H4 (cell line): ENCODE measurements at places on chromosomes 6 and 20. TPM values are rescaled to one million over a fixed set of nuclear protein-coding genes. Genes with fewer than 3 reads are reported as not detected.
A peak's percentile ranks its signal among the peaks of the same experiment; 100 is the strongest.

ASXL1 gene
- 13.7 and 17.6 TPM in 2 replicates for total RNA-seq

DNA sequence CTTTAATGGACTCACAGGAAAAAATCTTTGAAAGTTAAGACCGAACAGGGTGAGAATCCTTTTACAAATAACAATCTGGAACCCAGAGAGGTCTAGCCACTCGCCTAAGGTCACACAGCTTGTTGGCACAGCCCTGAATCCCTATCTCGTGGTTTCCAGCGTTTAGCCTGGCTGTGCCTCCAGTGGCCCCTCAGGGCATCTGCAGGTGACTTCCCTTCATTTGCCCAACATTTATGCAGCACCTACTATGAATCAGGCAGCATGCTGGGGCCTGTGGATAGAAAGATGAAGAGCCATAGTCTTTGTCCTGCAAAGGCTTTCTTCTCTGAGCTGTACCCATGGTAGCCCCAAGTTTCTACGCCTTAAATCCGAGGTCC is 2.6 kb upstream of the NR2E1 start:
- no peak for DNase-seq

DNA sequence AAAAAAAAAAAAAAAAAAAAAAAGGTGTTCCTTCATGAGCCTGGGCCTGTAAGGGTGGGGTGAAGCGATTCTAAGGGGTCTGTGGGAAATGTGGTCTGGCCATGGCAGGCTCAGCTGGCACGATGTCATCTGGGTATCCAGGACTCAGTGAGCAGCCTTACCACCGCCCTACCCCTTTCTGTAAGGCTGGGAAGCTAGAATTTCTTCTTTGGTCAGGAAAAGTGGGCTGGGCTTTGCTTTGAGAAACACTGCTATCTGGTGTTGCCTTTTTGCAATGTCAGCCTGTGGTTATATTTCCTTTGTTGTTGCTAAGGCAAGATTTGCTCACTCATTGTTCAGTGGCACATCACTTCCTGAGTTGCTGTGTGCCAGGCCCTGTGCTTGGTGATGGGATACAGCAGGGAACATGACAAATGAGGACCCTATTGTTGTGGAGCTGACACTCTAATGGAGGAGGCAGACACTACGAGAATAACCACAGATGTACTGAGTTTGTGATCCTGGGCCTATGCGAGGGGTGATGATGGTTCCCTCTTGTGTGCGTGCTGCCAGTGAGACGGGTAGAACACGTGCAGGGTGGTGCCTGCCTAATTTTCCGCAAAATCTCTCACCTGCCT is 45.9 kb upstream of the ZNFX1 start:
- DNase-seq, result peak; percentile 89

- peak; percentile 71 for DNase-seq
Measured at GRCh38 chr20:37276494-37277252, 12.8 kb upstream of the MANBAL start.

APCDD1L gene
- 1.5 and 1.7 TPM in 2 replicates for total RNA-seq

DNA sequence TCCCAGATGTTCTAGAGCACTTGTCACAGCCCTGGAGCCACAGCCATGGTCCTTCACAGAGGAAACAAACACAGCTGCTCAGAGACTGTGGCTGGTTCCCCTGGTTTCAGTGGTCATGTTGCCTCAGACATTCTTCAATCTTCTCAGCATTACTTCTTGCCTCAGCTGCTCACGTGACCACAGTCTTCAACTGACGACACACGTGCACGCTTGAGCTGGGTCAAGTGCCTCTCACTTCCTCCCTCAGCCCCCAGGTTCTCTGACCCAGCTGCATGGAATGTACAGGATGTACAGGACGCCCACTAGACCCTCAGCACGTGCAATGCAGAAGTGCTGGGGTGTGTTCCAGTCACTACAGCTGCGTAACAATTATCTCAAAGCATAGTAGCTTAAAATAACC is 159.8 kb upstream of the GGTLC1 start:
- DNase-seq, result no peak

ABHD16B gene
- not detected in 2 replicates for total RNA-seq

GRCh38 chr6:164916087-164916486 is 393.3 kb downstream of the C6orf118 start:
- no peak for DNase-seq

- DNase-seq, result no peak
Measured at GRCh38 chr20:41299899-41300298, 17.6 kb downstream of the ZHX3 start.

GRCh38 chr6:1482381-1483166 is 93.2 kb downstream of the FOXF2 start:
- no peak for DNase-seq

- DNase-seq, result no peak
Measured at GRCh38 chr6:76342611-76343160, 270.2 kb upstream of the IMPG1 start.

DNA sequence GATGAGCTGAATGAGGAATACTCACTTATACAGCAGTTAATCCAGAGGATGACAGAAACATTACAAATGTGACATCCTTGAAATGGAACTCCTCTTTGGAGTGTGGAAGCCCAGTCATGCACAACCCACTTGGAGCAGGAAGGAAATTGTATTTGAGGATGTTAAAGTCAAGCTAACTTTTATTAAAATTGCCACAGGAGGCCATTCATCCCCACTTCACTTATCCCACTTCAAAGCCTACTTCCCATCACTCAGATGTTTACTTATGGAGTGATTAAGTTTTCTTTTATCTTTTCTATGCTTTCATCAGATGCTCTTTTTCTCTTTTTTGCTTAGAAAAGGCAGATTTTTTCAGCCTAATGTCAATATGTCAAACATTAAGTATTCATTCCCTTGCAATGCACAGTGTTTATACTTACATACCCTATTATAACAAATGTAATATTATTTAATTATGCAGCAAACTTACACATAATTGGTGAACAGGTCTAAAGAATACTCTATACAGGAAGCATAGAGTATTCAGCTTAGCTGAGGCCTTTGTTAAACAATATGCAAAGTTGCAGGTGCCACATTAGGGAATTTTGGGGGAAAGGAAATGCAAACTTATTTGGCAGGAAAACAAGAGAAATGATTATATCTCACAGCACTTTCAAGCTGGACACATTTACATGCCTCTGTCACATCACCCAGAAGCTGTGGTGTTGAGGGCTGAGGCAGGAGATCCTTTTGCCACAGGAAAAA is 148.9 kb downstream of the KHDC1L start:
- no peak for DNase-seq

- peak; percentile 48 for DNase-seq
Measured at GRCh38 chr20:48463916-48464315, 363.9 kb downstream of the PREX1 start.

DNA sequence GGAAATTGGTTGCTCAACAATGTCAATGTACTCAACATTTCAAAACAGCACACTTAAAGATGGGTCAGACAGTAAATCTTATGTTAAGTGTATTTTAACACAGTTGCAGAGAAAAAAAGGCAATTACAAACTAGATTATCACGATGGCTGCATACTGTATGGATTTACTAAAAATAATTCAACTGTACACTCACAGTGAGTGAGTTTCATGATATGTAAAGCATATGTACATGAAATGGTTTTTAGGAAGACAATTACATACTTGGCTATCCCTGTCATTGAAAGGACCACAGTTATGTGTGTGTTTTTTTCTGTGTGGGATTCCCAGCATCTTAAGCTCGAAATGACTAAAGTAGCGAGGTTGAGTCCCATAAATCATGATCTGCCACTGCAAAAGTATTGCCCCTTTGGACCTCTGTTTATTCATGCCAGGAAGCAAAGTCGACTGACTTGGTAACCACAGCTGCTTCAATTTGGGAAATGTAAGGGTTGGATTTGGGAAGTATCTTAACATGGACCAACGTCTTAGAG is 5.5 kb upstream of the SALL4 start:
- DNase-seq, result no peak

MCHR2 gene
- not detected in 2 replicates for total RNA-seq

KIAA1755 gene
- not detected in 2 replicates for total RNA-seq

DLK2 gene
- total RNA-seq, result 12.6 and 13.7 TPM in 2 replicates

GMPR gene
- total RNA-seq, result 8.9 and 11.5 TPM in 2 replicates

- peak; percentile 77 for DNase-seq
Measured at GRCh38 chr6:17971128-17972073, 16.0 kb downstream of the KIF13A start.

GRCh38 chr20:37415118-37416085 is 69.5 kb downstream of the SRC start:
- DNase-seq, result no peak

XRN2 gene
- 95.4 and 111 TPM in 2 replicates for total RNA-seq

SPO11 gene
- not detected in 2 replicates for total RNA-seq

GRCh38 chr6:152680879-152681517 is 16.7 kb upstream of the MYCT1 start:
- DNase-seq, result no peak

GRCh38 chr6:46935687-46936086 is 13.9 kb upstream of the ADGRF5 start:
- DNase-seq, result no peak

LGSN gene
- total RNA-seq, result 0.23 TPM in 1 of 2 replicates, not detected in the other

- DNase-seq, result no peak
Measured at GRCh38 chr6:130517444-130517931, 151.7 kb downstream of the TMEM200A start.

GRCh38 chr6:167112421-167112820 is 10.5 kb upstream of the CCR6 start:
- DNase-seq, result no peak

DNA sequence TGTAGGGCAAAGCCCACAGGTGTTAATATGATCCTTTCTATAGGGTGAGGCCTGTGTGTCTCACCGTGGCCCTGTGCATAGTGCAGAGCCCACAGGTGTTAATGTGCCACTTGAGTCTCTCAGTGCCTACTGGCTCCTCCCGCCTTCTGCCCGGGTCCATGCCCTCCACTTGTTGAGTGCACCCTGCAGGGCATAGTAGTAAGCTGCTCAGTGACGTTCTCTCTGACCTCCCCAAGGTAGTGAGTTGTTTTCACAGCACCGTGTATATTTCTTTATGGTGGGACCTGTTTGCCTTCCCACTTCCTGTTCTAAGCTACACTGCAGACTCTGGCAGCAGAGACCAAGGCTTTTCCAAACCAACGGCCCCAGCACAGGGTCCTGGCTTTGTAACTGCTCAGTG is 64.5 kb upstream of the SLC22A1 start:
- DNase-seq, result no peak

DNA sequence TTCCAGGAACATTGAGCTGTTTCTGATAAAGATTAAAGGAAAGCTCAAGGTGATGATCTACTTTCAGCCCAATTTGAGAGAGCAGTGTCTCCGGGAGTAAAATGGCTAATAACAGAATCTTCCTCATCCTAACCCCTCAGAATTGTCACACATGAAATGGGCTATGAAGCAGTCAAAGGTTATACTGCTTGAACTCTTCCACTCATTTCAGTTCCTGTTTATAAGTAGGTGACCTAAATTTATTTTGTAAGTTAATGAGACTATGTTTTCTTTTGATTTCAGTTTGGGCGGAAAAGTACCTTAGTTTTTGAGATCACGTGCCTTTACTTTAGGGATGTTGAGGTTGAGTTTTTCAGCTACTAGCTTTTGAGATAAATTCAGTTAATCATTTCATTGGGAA is 47.2 kb downstream of the QKI start:
- DNase-seq, result no peak

FAM83B gene
- not detected in 2 replicates for total RNA-seq

LPA gene
- total RNA-seq, result not detected in 2 replicates

- DNase-seq, result no peak
Measured at GRCh38 chr6:128483472-128484135, 36.8 kb downstream of the PTPRK start.

SLCO4A1 gene
- 4.7 and 4.9 TPM in 2 replicates for total RNA-seq

- no peak for DNase-seq
Measured at GRCh38 chr20:51569815-51570738, 27.6 kb upstream of the NFATC2 start.

- DNase-seq, result no peak
Measured at GRCh38 chr6:134394208-134394607, 76.3 kb upstream of the SGK1 start.

ATAT1 gene
- 7.0 and 8.5 TPM in 2 replicates for total RNA-seq

GRCh38 chr6:158761746-158762145 is 57.4 kb downstream of the EZR start:
- no peak for DNase-seq

DNA sequence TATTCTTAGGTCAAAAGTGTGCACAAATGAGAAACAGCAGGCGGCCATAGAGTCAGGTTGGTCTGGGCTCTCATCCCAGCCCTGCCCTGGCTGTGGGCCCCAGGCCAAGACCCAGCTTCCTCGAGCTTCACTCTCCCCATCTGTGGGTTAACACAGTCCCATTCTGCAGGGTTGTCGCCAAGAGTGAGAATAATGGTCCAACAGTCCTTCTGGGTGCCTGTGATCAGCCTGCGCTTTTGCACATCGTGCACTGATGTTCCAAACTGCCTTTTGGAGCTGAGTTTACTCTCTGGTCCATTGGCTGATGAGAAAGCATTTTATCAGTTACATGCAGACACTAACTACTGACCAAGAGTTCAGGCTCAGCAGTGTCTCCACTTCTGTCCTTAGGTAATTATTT is 82.6 kb downstream of the INSM1 start:
- no peak for DNase-seq

- DNase-seq, result no peak
Measured at GRCh38 chr6:169164451-169164850, 89.2 kb downstream of the THBS2 start.

- DNase-seq, result no peak
Measured at GRCh38 chr6:97423190-97423589, 140.2 kb upstream of the MMS22L start.

DNA sequence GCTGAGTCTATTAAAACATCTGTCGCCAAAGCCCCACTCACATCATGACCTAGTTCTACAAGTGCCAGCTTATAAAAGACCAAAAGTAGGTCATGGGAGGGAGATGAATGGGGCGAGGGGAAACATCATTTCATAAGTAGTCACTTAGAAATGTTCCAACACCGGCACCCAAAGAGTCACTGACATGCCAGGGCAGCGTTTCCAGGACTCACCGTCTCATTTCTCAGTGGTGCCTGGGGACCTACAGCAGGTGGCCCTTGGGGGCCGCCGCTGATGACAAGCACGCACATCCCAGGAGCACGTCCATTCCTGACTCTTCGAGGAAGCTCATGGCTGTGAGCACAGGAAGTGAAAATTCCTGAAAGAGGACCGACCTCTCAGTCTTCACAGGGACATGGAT is 260.4 kb downstream of the CDH4 start:
- DNase-seq, result no peak

- no peak for DNase-seq
Measured at GRCh38 chr6:25057111-25057905, 121.5 kb upstream of the RIPOR2 start.

DNA sequence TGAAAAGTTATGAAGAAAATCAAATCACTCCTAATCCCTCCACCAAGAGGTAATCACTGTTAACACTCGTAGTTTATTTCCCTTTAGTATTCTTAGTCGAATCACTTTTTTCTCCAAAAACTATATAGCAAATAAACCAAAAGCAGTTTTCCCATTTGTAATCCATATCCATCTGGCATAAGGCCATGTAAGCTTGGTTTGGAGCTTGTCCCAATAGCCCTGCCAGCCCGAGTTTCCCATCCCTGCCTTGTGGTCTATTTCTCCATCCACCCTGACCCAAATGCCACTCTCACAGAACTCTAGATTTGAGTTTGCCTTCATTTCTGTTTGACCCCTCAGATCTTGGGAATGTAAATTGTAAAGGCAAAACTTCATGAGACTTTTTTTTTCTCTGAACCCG is 71.8 kb upstream of the DSP start:
- DNase-seq, result no peak

ZNF334 gene
- 0.14 TPM in 1 of 2 replicates, not detected in the other for total RNA-seq
